ENCODE measurements at places on chromosomes 12 and 14.
A peak's percentile ranks its signal among the peaks of the same experiment; 100 is the strongest.

DNA sequence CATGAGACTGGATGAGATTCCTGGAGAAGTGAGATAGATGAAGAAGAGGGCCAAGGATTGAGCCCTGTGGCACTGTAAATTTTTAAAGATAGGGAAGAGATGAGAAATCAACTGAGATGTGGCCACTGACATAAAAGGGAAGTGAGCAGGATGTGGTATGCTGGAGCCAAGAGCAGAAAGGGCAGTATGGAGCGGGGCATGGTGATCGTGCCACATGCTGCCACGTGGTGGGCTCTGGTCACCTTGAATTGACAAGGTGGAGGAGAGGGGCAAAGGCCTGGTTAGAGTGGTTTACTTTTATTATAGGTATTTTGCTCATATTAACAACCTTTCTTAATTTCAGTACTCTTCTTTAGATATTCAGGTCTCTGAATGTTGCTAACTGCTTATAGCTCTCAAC, 257.9 kb downstream of the NEDD1 start:
- no peak for DNase-seq

DNA sequence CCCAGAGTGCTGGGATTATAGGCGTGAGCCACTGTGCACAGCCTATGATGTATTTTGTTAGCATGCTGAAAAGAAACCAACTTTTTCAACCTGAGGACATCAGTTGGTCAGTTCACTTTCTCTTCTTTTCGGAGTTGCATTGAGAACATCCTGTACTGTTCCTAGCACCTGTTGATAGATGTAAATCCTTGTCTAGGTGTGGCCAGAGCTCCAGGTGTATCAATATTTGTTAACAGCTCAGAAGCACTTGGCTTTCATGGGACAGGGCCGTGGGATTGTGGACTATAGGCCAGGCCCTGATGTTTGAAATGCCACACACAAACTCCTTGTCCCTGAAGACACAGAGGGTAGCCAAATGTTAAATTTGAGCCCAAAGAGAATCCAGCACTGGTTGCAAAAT, 14.9 kb downstream of the HCAR2 start:
- DNase-seq = no peak

- DNase-seq = no peak
Measured at GRCh38 chr12:121741743-121742142, 29.2 kb downstream of the TMEM120B start.

DNA sequence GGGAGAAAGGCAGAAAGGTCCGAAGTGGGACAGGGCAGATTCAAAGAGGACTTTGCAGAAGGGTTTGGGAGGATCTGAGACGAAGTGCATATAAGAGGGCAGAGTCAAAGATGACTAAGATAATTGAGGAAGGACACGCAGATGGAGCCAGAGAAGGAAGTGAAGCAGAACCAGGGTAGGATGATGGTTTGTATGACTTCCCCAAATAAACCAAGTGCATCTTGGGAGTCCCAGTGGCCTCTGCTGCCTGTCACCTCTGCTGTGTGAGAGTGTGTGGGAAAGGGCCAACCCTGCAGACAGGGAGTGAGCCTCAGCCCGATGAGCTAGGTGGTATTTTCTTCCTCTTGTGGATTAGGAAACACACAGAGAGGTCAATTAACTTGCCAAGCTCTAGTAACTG, 36.8 kb downstream of the FLVCR2 start:
- DNase-seq = no peak

DNA sequence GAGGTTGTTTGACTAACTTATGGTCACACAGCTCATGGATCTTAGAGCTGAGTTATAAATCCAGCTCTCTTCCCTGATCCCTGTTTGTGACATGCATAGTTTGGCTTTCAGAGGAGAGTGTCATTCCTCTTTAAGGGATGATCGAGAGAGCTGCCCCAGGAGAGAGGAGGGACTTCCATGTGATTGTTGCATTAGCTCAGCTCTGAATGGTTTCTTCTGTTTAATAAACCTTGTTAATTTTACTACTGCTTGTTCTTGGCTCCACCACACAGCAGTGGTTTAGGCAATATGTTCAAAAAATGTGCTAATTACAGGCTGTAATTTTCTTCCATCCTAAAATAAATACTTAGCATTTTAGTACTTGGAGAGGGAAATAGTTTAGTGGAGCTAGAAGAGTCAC, 152.5 kb downstream of the C12orf75 start:
- DNase-seq = no peak

- no peak for DNase-seq
Measured at GRCh38 chr14:55120571-55121495, 8.2 kb upstream of the LGALS3 start.

GRCh38 chr14:83280719-83281118, 1747.1 kb upstream of the SEL1L start:
- DNase-seq = no peak

DNA sequence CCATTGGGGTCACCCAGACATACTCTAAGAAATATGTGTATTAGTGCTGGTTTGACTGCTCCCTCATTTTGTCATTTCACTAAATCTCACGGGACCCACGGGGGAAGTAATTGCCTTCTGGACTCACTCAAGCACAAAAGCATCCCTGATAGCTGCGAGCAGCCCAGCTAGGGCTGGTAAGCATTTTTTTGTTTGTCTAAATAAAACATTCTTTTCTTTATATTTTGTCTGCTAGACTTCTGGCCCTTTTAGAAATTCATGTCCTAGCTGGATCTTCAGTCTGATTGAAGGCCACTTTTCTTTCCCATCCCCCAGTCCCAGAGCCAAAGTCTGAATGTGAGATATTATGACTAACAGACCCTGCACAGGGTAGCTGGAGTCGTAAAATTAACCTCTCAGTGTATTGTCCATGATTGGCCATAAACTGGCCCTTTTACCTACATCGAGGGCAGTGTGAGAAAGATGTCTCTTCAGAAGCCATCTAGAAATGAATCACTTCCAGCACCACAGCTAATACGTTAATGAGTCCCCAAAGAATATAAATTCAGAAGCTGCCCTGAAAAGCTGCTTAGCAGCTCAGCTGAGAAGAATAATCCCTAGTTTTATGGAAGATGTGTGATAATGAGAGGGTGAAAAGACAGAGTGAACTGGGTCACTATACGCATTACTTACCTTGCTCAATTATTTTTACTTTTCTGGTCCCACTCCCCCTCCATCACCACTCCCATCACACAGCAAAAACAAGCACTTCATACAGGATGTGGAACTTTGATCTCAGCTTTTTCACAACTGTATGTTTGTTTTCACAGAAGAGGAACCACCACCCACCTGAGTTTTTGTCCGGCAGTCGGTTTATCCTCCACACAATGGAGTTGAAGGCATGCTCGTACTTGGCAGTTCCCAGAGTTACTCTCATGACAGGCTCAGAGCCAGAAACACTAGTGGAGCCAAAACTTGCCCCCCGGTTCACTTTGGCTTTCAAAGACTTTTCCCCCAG, 55.6 kb upstream of the GTF2A1 start:
- DNase-seq = no peak

GRCh38 chr14:92719890-92720323, 28.5 kb downstream of the LGMN start:
- no peak for DNase-seq

GRCh38 chr14:42848652-42849051, 1242.0 kb downstream of the LRFN5 start:
- DNase-seq = no peak

DNA sequence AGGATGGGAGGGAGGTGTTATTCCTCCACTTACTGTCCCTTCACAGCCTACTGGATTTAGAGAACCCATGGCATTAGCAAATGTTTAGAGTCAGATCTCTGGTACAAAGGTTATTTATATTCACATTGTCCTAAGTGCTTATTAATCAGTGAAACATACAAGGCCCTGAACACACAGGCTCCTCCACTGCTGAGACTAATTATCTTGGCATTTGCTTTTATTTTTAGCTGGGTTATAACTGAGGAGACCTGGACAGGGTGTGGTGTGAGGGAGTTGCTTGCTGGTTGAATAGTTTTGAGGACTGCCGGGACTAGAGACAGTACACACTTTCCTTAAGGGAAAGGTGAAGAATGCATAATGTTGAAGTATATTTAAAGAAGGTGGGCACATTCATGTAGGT, 77.5 kb downstream of the FIGNL2 start:
- DNase-seq = no peak

- DNase-seq = no peak
Measured at GRCh38 chr12:96146747-96147146, 47.4 kb upstream of the ELK3 start.

DNA sequence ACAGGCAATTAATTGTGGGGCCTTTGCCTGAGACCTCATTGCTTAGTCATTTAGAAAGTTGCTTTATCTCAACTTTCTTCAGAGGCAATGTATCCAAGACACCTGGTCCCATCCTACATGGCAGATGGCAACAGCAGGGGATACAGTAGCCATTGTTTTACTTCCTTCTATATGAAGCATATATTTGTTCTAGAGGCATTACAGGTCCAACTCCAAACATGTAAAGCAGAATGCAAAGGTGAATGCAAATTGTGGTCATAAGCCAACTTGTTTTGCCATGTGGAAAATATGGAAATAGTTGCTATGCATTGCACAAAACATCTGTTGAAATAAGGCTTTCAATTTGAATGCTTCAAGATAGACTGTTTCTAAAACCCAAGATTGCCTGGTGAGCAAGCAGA, 109.8 kb upstream of the BCAT1 start:
- DNase-seq = no peak

GRCh38 chr12:125674554-125675338, 609.5 kb downstream of the AACS start:
- DNase-seq = no peak

GRCh38 chr14:59159169-59159568, 29.3 kb upstream of the DAAM1 start:
- DNase-seq = no peak

GRCh38 chr12:3417113-3417512, 73.9 kb upstream of the PRMT8 start:
- DNase-seq = no peak

DNA sequence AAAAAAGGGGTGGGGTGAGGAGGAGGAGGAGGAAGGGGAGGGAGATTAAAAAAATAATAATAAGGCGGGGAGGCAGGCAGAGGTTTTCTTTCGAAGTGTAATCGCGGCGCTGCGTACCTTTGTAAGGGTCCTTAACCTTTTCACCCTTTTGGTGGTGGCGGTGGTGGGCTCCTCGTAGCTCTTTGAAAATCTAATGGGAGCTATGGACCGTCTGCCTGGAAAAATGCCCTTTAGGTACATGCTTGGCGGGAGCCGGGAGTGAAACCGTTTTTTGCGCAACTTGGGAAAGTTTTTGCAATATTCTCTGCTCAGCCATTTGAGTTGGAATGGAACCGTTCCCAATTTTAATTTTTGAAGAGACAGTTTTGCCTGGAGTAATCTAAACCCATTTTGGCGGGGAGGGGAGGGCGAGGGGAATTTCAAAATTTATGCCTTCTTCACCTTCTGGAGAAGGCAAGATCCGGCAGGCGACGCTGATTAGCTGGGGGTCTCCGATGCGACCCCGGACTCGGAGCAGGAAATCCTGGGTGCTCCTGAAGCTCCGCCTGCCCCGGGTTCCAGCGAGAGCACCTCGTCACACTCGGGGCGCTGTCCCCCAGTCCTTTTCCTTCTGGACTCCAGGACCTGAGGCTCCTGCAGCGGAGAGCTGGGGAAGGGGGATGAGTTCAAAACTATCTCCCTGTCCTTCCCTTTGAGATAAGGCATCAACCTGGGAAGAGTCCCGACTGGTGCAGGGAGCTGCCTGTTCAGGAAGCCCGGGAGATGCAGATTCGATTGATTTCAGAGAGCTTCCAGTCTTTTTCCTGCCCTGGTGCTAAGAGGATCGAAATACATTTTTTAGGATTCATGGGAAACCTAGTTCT, 74.6 kb upstream of the TBX5 start:
- no peak for DNase-seq

- peak; percentile 47 for DNase-seq
Measured at GRCh38 chr12:29317556-29318363, 63.2 kb downstream of the ERGIC2 start.

DNA sequence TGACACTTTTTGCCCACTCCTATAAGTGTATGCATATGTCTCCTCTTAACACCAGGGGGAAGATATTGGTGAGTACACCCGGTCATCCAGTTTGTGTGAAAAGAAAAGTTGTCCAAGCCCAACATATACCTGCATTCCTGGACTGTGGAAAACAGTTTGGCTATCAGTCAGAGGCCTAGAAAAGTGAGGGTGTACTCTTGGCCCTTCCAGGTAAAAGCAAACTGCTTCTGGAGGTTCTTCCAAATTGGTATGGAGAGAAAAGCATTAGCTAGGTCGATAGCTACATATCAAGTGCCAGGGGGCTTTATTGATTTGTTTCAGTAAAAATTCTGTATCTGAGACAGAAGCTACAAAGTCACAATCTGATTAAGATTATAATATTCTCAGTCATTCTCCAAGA, 144.0 kb downstream of the SPTSSA start:
- DNase-seq = no peak

- DNase-seq = no peak
Measured at GRCh38 chr12:1498199-1498740, 96.1 kb downstream of the FBXL14 start.

DNA sequence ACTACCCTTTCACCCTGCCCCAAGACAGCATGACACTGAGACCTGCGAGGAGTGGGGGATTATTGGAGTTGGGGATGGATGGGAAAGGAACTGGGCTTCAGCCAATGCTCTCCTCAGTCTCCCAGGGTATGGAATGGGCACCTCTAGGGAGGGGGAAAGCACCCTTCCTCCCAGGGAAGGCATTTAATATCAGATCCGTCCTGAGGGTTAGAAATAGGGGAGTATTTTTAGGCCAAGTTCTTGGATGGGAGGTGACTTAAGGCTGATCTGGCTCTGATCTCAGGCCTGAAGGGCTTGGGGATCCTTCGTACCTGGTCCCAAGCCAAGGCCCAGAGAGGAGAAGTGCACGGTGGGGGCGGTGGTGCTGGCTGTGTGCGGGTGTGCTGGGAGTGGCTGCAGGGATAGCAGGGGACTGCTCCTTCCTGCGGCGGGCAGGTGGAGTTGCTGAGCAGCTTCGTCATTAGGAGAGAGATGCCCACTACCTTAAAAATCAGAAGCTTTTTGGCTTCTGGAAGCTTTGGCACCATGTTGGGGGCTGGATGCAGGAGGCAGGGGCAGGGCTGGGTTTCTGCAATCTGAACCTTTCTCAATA, 7.0 kb upstream of the CEBPE start:
- DNase-seq = no peak

- DNase-seq = peak; percentile 71
Measured at GRCh38 chr12:57583008-57583831, 7.8 kb upstream of the PIP4K2C start.

GRCh38 chr12:26833743-26834490, 923 bp upstream of the ITPR2 start:
- peak; percentile 54 for DNase-seq
